ENCODE measurements at places on chromosomes 7 and 10.

- DNase-seq = peak; percentile 51
These were observed 94.0 kb upstream of the TARP start for GRCh38 chr7:38367301-38367890.

DNA sequence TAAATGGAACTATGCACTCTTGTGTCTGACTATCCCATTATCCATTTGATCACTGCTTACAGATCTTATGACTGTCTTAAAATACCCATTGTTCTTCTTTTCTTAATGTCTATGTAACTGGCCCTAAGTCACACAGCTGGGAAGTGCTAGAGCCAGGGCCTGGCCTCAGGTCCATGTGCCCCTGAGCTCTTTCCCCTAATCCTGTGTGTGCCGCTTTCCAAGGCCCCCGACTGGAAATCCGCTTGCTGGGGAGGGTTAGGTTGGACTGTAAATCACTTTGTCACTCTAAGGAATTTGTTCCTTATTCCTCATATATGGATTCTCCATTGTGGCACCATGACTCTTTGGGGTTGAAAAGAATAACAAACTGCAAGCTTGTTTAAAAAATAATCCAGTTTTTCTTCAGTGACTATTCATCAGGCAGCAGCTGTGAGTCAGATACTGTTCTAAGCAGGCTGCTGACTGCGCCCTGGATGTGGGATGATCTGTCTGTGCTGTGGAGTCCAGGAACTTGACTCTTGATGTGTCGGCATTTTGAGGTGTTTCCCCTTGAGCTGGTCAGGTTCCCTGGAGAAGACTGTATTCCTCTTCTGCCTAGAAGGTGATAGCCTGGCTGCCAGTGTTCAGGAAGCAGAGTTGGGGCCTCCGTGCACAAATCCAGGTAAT lies 236.3 kb downstream of the SDK1 start:
- no peak for DNase-seq

DNA sequence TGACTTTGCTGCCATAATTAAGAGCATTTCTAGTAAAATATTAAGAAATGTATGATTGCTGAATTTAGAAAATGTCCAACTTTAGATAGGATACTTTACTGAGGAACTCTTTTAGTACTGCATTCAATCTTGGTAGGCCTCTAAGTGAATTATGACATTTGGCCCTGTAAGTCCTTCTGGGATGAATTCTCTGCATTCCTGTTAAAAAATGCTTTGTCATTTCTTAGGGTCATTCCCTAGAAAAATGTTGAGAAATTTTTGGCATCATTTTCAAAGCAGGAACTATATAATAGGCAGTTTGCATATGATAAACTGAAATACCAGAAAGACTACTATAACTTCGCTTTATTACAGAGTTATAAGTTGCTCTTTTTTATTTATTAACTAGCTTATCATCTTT lies 69.3 kb upstream of the PRR15 start:
- no peak for DNase-seq

- no peak for DNase-seq
These were observed at the start of gene OR2F2 for GRCh38 chr7:143934526-143935325. TSS of gene OR2F2 (plus strand) at chr7:143935233. CDS start at chr7:143935233, 0 bp downstream.

DNA sequence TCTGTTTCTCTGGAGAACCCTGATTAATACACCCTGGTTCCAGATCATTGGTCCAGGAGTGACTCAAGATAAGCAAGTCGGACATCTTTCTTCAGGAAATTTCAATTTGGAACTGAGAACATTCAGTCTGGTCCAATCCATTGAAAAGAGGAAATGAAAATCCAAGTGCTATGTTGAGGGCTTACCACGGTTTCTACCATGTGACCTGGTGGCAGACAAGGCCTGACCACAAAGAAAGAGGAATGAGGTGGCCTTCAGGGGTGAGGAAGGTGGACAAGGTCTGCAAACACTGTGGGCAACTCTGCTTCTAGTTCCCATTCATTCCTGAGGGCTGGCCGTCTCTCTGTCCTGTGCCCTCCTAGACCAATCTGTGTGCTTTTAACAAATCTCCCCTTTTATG lies 149.2 kb upstream of the GHITM start:
- DNase-seq = no peak

- DNase-seq = no peak
These were observed 61.6 kb downstream of the NHLRC2 start for GRCh38 chr10:113916053-113916452.

GRCh38 chr7:94354953-94355352 lies 39.7 kb upstream of the COL1A2 start:
- DNase-seq = no peak

DNA sequence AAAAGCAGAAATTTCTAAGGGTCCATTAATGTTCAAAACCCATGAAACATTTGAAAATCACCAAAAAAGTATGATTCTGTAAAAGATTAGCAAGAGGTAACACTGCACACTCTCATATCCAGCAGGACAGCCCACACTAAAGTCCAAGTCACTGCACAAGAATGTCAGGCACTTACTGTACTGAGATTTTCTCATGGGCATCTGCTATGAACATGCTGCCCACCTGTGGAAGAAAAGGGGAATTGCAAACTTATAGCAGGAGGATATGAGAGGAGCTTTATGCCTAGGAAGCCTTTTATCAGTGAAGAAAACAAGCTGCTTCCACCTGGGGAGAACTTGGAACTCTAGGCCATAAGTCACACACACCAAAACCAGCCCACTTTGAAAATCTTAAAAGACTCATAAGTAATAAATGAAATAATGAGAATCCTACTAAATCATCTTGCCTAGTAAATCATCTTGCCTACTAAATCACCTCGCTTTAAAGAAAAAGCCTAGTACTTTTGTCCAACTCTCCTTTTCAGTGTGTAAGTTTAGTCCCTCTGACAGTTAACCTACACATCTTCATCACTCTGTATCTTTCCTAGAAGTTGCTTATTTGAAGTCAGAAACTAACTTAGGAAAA lies 46.1 kb downstream of the ARMH3 start:
- DNase-seq = peak; percentile 54

DNA sequence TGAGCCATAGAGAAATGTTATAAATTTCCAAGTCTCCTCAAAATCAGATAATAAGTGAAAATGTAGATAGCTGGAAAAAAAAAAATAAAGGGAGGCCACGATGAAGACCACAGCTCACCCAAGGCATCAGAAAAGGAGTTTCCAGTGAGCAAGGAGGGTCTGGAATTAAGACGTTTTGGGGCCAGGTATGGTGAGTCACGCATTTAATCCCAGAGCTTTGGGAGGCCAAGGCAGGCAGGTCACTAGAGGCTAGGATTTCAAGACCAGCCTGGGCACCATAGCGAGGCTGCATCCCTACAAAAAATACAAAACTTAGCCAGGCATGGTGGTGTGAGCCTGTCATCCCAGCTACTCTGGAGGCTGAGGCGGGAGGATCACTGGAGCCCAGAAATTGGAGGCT lies 65.5 kb downstream of the ASB13 start:
- no peak for DNase-seq

GRCh38 chr10:98959379-98959778 lies 276.3 kb downstream of the HPSE2 start:
- no peak for DNase-seq

DNA sequence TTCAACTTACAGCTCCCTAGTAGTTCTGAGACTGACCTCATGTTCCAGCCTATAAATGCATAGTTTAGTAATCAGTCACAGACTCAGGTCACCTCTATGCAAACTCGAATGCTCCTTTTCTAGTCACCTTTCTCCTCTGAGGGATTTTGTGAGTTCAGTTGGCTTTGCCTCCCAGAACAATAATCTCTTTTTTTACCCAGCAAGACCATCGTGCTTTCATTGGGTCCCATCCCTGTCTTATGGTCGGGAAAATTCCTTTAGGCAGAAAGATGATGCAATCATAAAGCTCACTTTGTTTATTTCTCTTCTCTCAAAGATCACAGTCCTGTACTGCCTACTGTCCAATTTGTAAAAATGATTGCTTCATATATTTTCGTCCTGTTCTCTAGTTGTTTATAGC lies 38.4 kb downstream of the TWIST1 start:
- DNase-seq = no peak

- DNase-seq = no peak
These were observed 3.8 kb downstream of the MCM10 start for GRCh38 chr10:13165177-13165576.

- DNase-seq = no peak
These were observed 160.1 kb downstream of the COL28A1 start for GRCh38 chr7:7375538-7375937.

DNA sequence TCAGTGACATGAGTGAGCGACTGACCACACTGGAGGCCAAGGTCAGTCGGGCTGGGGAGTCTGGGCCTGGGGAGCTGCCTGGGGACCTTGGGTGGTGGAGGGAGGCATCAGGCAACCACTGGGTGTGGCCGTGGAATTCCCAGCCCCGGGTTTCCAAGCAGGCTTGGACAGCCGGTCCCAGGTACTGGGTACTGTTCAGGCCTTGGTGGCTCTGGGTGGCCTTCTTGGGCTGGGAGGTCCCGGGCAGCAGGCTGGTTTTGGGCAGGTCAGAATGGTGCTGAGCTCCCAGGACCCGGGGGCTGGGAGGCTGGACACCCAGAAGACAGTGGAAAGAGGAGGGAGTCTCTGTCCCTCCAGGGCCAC lies 96.0 kb downstream of the MYL10 start:
- no peak for DNase-seq

DNA sequence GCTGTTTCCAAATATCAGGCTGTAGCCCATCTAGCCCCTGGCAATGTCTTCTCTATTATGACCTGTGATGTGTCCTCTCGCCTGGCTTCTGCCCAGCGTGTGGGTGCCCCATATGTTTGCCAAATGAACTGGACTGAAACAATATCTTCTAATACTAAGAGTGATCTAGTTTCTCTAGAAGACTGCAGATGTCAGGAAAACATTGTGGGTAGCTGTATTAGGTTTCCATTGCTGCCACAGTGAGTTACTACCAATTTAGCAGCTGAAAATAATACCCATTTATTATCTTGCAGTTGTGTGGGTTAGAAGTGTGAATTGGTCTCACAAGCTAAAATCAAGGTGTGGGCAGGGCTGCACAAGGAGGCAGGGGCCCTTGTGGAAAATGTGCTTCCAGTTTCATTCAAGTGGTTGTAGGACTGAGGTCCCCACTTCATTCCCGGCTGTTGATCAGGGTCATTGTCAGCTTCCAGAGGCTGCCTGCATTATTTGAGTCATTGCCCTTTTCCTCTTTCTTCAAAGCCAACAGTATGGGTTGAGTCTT lies 202.8 kb upstream of the BMPER start:
- DNase-seq = no peak

GRCh38 chr10:43923328-43923727 lies 274.6 kb upstream of the ZNF32 start:
- no peak for DNase-seq

DNA sequence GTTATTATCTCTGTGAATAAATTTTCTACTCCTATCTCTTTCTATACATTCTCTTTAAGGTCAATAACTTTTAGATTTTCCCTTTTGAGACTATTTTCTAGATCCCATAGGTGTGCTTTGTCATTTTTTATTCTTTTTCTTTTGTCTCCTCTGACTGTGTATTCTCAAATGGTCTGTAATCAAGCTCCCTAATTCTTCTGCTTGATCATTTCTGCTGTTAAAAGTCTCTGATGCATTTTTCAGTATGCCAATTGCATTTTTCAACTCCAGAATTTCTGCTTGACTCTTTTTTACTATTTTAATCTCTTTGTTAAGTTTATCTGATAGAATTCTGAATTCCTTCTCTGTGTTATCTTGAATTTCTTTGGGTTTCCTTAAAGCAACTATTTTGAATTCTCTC lies 78.2 kb downstream of the THNSL1 start:
- no peak for DNase-seq

DNA sequence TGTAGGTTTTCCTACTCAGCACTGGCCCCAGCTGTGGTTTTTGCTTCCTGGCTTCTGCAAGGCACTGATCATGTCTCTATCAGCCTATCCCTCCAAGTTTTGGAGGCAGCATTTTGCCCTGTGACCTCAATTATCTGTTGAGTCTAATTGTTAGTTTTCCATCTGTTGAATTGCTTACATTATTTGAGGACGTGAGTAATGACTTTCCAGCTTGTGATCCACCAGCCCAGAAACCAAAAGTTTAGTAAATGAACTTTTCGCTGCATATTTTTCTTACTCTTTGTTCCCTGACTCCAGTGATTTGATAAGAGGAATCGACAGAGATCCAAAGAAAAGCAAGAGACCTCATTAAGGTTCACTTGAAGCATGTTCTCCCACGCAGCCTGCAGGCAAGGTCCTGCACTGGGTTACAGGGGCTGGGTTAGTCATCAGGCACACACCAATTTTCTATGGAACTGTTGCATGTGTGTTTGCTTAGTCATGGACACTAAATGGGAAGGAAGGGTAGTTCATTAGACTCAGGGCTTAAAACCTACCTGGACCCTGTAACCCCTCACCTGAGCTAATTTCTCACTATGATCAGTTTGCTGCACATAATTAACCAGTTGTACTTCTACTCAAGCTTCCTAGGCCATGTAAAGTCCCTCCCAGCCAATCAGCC lies 57.2 kb downstream of the AKR1E2 start:
- DNase-seq = no peak

GRCh38 chr7:18287482-18287881 lies 208.1 kb upstream of the HDAC9 start:
- DNase-seq = no peak

DNA sequence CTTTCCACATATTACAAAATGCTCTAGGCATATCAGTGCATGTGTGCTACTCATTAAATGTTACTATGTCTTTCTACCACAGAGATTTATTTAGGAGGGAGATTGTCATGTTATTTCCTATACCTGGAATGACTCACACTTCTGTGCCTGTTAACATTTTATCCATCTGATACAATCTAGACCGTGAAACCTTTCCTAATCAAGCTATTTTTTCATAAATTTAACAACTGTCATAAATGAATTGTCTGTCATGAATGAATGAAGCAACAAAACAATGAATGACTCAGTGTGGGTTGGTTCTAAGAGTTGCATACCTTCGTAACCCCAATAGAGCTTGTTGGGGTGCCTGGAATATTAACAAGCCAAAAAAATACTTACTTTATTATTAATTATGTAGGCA lies 554.3 kb downstream of the GRM8 start:
- DNase-seq = no peak

GRCh38 chr7:112084520-112084971 lies 121.7 kb downstream of the DOCK4 start:
- no peak for DNase-seq

- no peak for DNase-seq
These were observed 9.9 kb upstream of the CXCL12 start for GRCh38 chr10:44394696-44395381.

- DNase-seq = no peak
These were observed 28.2 kb downstream of the PUS7 start for GRCh38 chr7:105493923-105494315.

GRCh38 chr7:138001529-138002095 lies at the start of gene CREB3L2:
TSS of gene CREB3L2 (minus strand) at chr7:138002086. CDS start at chr7:138001705, 381 bp downstream.
- DNase-seq = peak; percentile 55

GRCh38 chr7:2104107-2104710 lies 128.5 kb downstream of the MAD1L1 start:
- peak; percentile 65 for DNase-seq
